HFF-Myc (cell line): ENCODE measurements at places on chromosomes 7 and 10.

DNA sequence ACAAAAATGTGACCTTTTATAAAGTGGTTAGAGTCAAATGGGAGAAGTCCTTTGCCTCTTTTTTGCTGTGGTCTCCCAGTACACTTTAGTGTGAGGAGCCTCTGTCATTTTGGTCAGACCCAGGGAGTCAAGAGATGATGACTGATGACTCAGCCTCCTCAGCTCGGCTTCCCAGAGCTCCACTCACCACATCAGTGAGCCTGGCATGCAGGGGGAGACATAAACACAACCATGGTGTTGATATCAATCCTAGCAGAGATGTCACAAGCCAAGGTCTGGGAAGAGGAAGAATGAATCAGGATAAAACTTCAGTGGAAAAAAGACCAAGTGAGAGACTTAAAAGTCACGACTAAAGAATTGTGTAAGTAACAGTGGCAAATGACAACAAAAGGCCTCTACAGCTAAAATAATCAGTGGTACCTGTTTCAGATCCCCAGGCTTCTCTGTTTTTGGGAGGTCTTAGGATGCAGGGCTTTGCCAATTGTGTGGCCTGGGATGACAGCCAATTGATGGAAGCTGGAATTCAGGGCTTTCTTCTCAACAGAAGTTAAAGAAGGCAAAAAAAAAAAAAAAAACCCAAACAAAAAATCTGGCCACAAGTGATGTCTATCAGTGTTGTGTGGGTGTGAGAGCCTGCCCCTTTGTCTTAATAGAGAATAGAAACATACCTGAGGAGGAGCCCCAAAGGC is 50.2 kb downstream of the TFAM start:
- DNase-seq: peak; percentile 89

GRCh38 chr7:36639826-36640225 is 84.5 kb downstream of the AOAH start:
- no peak for DNase-seq

GRCh38 chr7:41252551-41252950 is 450.3 kb downstream of the INHBA start:
- DNase-seq: no peak

- no peak for DNase-seq
These were observed 44.1 kb upstream of the SLC39A12 start for GRCh38 chr10:17907641-17908040.

GRCh38 chr10:60073781-60074656 is 167.7 kb upstream of the CCDC6 start:
- no peak for DNase-seq

GRCh38 chr10:570628-571163 is 118.8 kb downstream of the DIP2C start:
- DNase-seq: no peak
